Ureter (tissue), 1 donor: ENCODE measurements at places on chromosomes 3 and 15. TPM values are rescaled to one million over a fixed set of nuclear protein-coding genes. Genes with fewer than 3 reads are reported as not detected.

The CD200R1L gene
- total RNA-seq: not detected

The CCR9 gene
- total RNA-seq: not detected

The CATSPER2 gene
- 17.2 TPM for total RNA-seq

The SNURF gene
- total RNA-seq: 19.1 TPM

The MUC20 gene
- 84.4 TPM for total RNA-seq

The FAM227B gene
- total RNA-seq: 9.6 TPM

The LRRC31 gene
- total RNA-seq: 0.78 TPM

The XCR1 gene
- total RNA-seq: 0.70 TPM

The SLC12A1 gene
- total RNA-seq: not detected

The DNASE1L3 gene
- total RNA-seq: 6.1 TPM

The PPARG gene
- total RNA-seq: 214 TPM

The KLHL6 gene
- total RNA-seq: 6.4 TPM

The CHRNA5 gene
- total RNA-seq: 4.0 TPM

The LDHAL6B gene
- total RNA-seq: not detected

The GPR87 gene
- total RNA-seq: 13.5 TPM

The DUOXA2 gene
- 3.9 TPM for total RNA-seq

The SLC28A2 gene
- total RNA-seq: not detected

The CFAP100 gene
- not detected for total RNA-seq

The MUC4 gene
- 0.08 TPM for total RNA-seq

The RAB6B gene
- total RNA-seq: 8.2 TPM

The GCSAM gene
- total RNA-seq: 0.49 TPM

The ERC2 gene
- total RNA-seq: 1.1 TPM

The LINGO1 gene
- total RNA-seq: 1.7 TPM

The AMIGO3 gene
- not detected for total RNA-seq

The NME9 gene
- total RNA-seq: 0.49 TPM

The SENP7 gene
- total RNA-seq: 39.0 TPM

The SLC6A1 gene
- 4.0 TPM for total RNA-seq

The IL5RA gene
- total RNA-seq: not detected

The SAMD7 gene
- not detected for total RNA-seq

The CPEB1 gene
- 3.7 TPM for total RNA-seq

The MYH15 gene
- 0.52 TPM for total RNA-seq

The TEX9 gene
- total RNA-seq: 20.5 TPM

The ROBO2 gene
- total RNA-seq: 0.39 TPM

The CLDN1 gene
- total RNA-seq: 64.2 TPM

The MED12L gene
- total RNA-seq: 3.9 TPM

The MYRIP gene
- 4.8 TPM for total RNA-seq

The GOLGA8J gene
- total RNA-seq: not detected

The SEMA3G gene
- 7.5 TPM for total RNA-seq

The ZNF860 gene
- total RNA-seq: 4.4 TPM

The NTRK3 gene
- total RNA-seq: 11.8 TPM

The EOMES gene
- 0.16 TPM for total RNA-seq

The EXD1 gene
- not detected for total RNA-seq

The GOLGA8Q gene
- total RNA-seq: 2.3 TPM
